Activated CD4-positive, alpha-beta memory T cell treated with anti-CD3 and anti-CD28 coated beads for 36 hours (primary cell): ENCODE measurements at places on chromosomes 12 and 14. TPM values are rescaled to one million over a fixed set of nuclear protein-coding genes. Genes with fewer than 3 reads are reported as not detected.

Gene FAIM2
- total RNA-seq: 2.1 TPM

Gene TAS2R43
- not detected for total RNA-seq

Gene ZNF839
- 15.2 TPM for total RNA-seq

Gene REC8
- total RNA-seq: 24.9 TPM

Gene FGF6
- not detected for total RNA-seq

Gene KERA
- total RNA-seq: not detected

Gene TCL1B
- total RNA-seq: not detected

Gene FGD6
- 0.78 TPM for total RNA-seq

Gene DNAI7
- not detected for total RNA-seq

Gene GRIP1
- 0.53 TPM for total RNA-seq

Gene ACSS3
- total RNA-seq: not detected

Gene AMDHD1
- total RNA-seq: 2.1 TPM
